CD8-positive, alpha-beta T cell (primary cell): ENCODE measurements at places on chromosomes 3 and 15. TPM values are rescaled to one million over a fixed set of nuclear protein-coding genes. Genes with fewer than 3 reads are reported as not detected.

GRCh38 chr15:90306560-90306959, 41.1 kb downstream of the NGRN start:
- DNase-seq = peak; percentile 28

GRCh38 chr3:60048447-60048848, 998.6 kb upstream of the CFAP20DC start:
- no peak for DNase-seq

GRCh38 chr3:133943639-133944141, 48.0 kb upstream of the RAB6B start:
- DNase-seq = no peak

DNA sequence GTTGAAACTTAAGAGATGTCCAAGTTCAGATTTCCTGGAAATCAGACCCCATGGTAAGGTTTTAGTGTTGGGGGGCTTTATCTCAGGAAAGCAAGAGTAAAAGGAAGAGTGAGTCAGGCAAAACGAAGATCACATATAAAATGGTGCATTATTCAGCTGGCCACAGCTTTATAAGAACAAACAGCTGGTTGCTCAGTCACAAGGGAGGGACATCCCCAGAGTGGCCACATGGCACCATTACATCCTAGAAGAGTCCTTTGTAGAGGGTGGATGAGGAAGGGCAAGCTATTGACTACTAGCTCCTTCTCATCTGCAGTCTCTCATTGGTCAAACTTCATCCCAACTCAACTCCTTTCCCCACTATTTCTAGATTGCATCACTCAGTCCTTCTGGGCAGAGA, 68.3 kb upstream of the COL8A1 start:
- DNase-seq = no peak

- no peak for DNase-seq
Measured at GRCh38 chr3:10655105-10655504, 149.7 kb upstream of the ATP2B2 start.

- DNase-seq = no peak
Measured at GRCh38 chr3:141789281-141789680, 26.1 kb downstream of the GRK7 start.

- DNase-seq = no peak
Measured at GRCh38 chr3:100928638-100929428, 64.4 kb downstream of the ABI3BP start.

GRCh38 chr15:101458908-101459578, 30.5 kb downstream of the PCSK6 start:
- no peak for DNase-seq

- no peak for DNase-seq
Measured at GRCh38 chr15:89383365-89384175, 48.9 kb upstream of the POLG start.

- no peak for DNase-seq
Measured at GRCh38 chr15:48385031-48385830, 54.0 kb downstream of the DUT start.

CACNA2D3 gene
- not detected for total RNA-seq

CFAP100 gene
- total RNA-seq = not detected

TIGIT gene
- total RNA-seq = 8.7 TPM

SERPINI1 gene
- 0.16 TPM for total RNA-seq

GOLGA8M gene
- total RNA-seq = 2.2 TPM

SLC2A2 gene
- total RNA-seq = not detected

CRYGS gene
- 1.5 TPM for total RNA-seq

KCNAB1 gene
- not detected for total RNA-seq

LRRIQ4 gene
- not detected for total RNA-seq

SMCO1 gene
- not detected for total RNA-seq

CYP19A1 gene
- total RNA-seq = not detected
